NCI-H2081 treated with DMSO at 0.1 percent for 48 hours (cell line): ENCODE measurements at places on chromosomes 1 and 21.
A peak's percentile ranks its signal among the peaks of the same experiment; 100 is the strongest.

GRCh38 chr1:29672416-29673227 is 436.3 kb downstream of the PTPRU start:
- no peak for DNase-seq

GRCh38 chr1:16387201-16388188 is 20.5 kb downstream of the SZRD1 start:
- no peak for DNase-seq

GRCh38 chr1:84847253-84848250 is 45.5 kb downstream of the LPAR3 start:
- peak; percentile 94 for DNase-seq

DNA sequence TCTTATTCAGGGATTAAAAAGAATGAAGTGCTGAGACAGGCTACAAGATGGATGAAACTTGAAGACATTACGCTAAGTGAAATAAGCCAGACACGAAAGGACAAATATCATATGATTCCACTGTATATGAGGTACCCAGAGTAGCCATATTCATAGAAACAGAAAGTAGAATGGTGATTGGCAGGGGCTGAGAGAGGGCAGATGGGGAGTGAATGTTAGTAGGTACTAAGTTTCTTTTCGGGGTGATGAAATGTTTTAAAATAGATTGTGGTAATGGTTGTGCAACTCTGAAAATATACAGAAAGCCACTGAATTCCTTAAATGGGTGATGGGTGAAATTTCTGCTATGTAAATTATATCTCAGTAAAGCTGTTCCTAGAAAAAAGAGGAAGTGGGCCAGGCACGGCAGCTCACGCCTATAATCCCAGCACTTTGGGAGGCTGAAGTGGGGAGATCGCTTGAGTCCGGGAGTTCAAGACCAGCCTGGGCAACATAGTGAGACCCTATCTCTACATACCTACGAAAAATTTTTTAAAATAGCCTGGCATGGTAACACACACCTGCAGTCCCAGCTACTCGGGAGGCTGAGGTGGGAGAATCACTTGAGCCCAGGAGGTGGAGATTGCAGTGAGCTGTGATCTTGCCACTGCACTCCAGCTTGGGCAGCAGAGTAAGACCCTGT is 15.9 kb downstream of the SLC27A3 start:
- no peak for DNase-seq

GRCh38 chr1:63103682-63104081 is 218.7 kb upstream of the FOXD3 start:
- no peak for DNase-seq

DNA sequence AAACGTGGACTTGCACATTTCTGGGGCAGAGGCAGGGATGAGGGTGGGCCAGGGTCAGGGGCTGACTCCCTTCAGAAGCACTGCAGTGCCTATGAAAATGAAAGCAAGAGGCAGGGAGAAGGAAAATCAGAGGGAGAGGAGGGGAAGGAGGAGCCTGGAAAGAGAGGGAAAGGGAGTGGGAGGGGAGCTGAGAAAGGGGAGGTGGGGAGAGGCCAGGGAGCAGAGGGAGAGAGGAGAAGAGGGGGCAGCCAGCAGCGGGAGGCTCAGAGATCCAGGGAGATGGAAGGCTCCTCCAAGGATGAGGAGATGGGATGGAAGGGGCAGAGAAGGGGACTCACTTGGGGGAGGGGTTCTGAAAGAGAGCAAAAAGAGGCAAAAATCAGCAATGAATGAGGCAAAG is 96.3 kb upstream of the KLHDC7A start:
- no peak for DNase-seq

DNA sequence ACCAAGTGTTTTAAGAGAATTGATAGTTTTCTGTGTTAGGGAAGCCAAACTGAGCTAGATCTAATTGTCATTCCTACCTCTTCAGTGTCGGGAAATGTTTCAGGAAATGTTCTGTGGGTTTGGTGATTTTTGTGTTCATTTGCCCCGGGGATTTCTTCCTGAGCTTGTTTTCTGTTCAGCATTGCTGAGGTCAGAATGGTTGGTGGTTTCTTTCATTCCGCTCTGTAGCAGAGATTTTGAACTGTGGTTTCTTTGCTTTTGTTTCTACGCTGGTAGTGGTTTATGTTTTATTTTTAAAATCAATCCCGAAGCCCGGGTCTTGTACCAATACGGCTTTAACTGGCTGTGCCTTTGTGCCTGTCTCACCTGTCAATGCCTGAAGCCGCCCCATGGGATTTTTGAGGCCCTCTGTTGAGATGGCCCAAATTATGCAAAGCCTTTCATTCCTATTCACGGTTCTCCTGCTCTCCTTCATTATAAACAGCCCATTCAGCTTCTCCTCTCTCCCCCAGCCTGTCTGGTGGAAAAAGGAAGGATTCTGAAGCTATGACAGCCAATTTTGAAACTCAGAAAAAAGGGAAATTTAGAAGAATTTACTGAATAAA is 417.2 kb upstream of the KAZN start:
- DNase-seq: no peak

DNA sequence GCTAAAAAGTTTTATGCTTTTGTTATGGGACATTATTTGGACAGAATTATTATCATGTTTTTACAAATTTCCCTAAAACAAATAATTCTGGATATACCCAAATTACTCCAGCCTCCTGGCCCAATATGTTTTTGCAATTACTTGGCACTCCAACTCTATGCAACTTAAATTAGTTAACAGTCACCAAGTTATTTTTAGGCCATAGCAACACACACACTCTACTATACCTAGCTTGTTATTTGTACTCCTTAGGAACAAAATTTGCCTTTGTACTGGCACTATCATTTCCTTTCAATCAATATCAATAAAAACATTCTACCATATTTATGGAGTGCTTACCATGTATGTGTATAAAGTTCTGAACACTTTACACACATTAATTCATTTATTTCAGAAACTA is 7.7 kb downstream of the DUSP10 start:
- no peak for DNase-seq

DNA sequence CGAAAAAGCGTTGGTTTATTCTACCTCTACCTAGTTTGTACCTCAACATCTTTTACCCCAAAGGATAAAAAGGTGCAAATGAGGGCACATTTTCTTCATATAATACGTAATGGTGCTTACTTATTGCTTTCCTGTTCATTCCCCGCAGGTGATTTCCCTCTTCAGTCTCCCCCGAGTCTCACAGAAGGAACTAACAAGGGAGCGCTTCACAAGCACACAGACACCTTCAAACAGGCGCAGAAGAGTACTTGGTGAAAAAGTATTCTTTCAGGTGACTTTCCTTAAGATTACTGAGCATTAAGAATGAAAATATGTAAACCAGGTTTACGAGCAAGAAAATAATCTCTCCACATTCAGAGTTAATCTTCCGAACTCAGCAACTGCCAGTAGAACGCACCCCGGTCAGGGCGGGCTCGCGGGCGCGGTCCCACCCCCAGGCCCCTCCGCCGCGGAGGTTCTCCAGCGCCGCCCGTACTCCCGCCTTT is 511 bp upstream of the RABGAP1L start:
- no peak for DNase-seq

GRCh38 chr1:208254376-208254775 is 10.2 kb upstream of the PLXNA2 start:
- no peak for DNase-seq

GRCh38 chr1:55559161-55559611 is 344.0 kb upstream of the USP24 start:
- DNase-seq: no peak

DNA sequence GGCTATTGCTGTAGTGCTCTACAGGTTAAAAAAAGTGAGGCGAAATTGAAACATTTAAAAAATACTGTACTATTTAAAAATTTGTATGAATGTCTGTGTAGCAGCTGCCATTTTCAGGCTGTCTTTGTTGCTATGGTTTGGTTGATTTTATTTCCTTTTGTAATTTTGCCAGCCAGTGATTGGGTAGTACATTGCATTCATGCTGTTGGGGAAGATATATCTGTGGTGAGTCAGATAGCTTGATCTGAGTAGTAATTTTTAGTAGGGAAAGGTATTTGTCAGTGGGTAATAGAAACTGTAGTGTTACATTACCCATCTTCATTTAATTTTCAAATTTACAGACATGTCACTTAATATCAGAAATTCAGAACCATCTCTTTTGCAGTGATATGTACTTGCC is 15.0 kb downstream of the NFIA start:
- no peak for DNase-seq
